Naive thymus-derived CD4-positive, alpha-beta T cell (primary cell): ENCODE measurements at places on chromosomes 11 and 22. TPM values are rescaled to one million over a fixed set of nuclear protein-coding genes. Genes with fewer than 3 reads are reported as not detected.

DNA sequence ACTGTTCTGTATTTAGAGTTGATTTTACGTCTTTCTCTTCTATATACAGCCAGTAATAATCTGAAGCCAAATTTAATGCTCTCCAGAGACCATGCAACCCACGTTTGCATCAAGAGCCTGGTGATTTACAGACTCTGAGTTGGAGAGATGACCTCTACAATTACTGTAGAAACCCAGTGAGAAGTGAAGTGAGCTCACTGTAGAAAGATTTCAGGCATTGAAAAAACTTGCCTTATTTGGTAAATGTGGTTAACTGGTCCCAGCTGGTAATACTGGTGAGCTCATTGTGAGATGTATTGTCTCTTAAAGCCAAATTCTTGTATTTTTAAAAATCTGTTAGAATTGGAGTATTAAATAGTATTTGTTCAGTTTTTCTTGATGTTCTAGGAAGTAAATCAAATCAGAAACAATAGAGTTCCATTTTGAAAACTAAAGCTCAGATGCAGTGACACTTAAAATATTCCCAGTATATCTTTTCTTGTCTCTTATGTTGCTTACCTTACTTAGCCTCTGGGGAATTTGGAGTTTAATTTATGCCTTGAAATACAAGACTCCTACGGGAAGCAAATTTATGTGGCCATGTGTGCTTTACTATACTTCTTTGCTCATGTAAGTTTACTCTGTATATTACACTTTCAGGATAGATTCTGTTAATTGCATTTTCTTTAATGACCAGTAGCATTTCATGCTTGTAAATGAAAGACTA is 189.9 kb downstream of the ARHGAP42 start:
- DNase-seq = no peak

The NAALADL1 gene
- 13.7 TPM for total RNA-seq

DNA sequence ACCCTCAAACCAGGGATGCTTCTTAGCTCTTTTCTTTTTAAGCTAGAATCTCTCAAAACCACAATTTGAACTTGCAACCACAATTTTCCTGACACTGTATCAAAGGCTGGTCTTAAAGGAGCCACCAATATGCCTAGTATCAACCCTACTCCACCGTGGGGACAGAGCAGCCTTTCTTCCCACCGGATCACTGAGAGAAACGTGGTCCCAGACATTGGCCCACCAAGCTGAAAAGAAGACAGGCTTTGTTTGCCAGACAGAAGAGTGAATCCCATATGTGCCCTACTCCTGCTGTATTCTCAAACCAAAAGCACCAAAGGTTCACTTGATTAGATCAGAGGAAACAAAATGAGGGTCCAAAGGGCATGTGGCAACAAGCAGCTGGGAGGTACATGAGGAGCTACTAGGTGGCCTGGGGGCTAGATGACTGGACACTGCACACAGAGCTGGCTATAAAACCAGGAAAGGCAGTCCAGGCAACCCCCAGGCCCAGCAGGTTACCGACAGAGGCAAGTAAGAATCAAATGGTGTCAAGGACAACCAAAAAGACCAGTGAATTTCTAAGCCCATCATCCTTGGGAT is 3.6 kb upstream of the VWCE start:
- DNase-seq = no peak

GRCh38 chr11:9692691-9693090 is 28.8 kb downstream of the SWAP70 start:
- no peak for DNase-seq

GRCh38 chr11:31711137-31711536 is 100.0 kb downstream of the PAX6 start:
- no peak for DNase-seq

- peak; percentile 8 for DNase-seq
Measured at GRCh38 chr22:48431536-48432315, 1395.9 kb downstream of the BRD1 start.

DNA sequence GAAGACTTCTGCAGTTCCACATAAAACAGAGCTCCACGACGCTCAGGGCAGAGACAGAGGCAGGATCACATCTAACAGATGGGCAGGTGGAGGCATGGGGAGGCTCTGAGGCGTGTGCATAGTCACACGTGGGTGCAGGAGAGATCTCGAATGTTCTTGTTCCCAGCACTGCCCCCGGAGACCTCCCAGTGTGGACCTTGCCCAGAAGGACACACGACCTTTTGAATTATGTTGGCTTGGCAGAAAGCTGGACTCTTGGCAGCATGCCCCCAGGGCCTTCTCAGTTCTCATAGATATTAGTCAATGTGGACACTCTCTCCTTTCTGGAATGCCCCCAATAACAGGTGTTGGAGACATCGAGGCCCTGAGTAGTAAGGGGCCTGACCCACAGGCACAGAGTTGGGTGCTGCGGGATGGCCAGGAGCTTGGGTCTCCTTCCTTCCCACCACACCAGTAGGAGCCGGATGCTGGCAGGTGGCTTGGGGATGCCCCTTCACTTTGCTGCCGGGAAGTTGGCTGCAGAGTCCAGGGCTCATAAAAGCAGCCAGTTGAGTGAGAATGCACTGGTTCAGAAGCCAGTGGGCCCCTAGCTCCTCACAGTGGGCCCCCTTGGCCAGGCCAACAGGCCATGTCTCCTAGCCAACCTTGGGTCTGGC is 12.1 kb downstream of the MYEOV start:
- DNase-seq = no peak

DNA sequence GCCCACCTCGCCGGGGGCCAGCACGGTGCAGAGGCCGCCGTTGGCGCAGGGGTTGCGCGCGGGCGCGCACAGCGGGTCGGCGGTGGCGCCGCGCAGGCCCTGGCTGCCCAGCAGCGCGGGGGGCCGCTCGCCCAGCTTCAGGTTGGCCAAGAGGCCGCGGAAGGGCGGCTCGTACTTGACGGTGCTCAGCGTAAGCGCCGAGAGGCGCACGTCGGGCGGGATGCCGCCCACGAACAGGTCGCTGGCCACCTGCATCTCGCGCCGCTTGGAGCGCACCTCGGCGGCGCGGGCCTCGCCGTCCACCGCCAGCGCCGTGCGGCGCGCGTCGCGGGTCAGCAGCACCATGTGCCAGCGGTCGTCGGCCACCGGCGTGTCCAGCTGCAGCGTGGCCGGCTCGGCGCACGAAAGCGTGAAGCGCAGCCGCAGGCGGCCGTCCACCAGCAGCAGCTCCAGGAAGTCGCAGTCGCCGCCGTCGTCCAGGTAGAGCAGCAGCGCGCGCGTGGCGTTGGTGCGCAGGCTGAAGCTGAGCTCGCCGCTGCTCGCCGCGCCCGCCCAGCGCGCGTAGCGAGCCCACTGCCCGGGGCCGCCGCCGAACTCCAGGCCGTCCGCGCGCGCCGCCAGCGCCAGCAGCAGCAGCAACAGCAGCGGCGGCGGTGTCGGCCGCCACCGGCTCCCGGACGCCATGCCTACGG is 9.8 kb downstream of the NRXN2 start:
- DNase-seq = no peak

GRCh38 chr22:44998296-44998695 is 11.5 kb downstream of the PHF21B start:
- no peak for DNase-seq

DNA sequence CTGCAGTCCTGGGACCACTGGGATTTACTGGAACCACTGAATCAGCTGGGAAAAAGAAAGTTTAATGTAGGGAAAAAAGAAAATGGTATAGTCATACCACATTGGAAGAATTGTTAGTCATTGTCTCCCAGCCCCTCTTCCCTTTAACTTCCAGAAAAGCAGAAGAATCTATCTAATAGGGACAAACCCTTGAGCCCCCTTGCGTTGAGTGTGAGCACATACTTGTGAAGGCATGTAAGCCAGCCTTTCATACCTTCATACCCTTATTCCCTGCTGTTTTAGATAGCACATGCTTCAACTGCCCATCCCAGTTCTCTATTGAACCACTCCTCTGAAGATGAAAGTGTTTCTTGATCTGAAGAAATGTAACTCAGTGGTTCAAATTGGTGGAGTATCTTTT is 6.6 kb downstream of the TREH start:
- no peak for DNase-seq

GRCh38 chr22:43310311-43310710 is 32.9 kb downstream of the SCUBE1 start:
- no peak for DNase-seq

The CDKN1C gene
- 6.4 TPM for total RNA-seq

DNA sequence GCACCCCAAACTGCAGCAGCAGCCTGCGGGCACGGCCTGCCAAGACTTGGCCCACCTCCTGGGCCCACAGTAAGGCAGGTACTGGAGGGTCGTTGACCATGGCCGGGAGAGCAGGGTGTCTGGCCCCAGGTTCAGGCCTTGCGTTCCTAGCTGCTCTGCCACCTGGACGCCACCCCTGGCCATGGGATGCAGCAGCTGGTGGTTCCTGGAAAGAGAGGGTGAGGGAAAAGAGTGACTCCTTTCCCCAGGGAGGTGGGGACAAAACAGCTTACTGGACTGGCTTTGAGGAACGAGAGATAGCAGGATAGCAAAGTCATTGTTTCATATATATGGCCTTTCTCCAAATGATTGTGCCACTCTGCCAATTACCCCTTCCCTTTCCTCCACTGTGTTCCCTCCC is 1.8 kb downstream of the BSCL2 start:
- no peak for DNase-seq

The RHOD gene
- total RNA-seq = 0.20 TPM in 1 of 2 replicates, not detected in the other

The UBQLNL gene
- 0.54 TPM for total RNA-seq

GRCh38 chr11:115670538-115671205 is 166.5 kb upstream of the CADM1 start:
- no peak for DNase-seq

DNA sequence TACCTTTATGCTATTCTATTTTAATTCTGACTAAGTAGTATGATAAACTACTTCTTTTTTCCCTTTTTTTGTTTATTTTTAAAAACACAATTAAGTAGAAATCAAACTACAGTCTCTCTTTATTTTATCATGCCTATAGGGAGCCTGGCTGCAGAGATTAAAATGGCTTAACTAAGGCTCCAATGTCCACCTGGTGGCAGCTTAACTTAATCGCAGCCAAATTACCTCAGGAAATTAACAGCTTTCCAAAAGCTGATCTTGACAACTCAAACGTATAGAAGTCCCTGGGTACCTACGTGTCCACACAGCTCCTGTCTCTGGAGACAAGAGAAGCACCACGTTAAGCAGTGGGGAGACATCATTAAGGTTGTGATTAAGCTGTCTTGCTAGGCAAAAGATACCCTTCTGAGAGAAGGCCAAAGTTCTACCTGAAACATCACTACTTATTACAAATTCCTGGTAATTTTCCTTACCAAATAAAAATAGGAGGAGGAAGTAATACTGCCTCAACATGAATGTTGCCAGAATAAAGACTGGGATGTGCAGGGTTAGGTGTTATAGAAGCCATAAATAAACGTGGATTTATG is 63.2 kb upstream of the SNX19 start:
- no peak for DNase-seq

The DRICH1 gene
- total RNA-seq = 3.7 TPM
